ENCODE measurements at places on chromosomes 3 and 15.

DNA sequence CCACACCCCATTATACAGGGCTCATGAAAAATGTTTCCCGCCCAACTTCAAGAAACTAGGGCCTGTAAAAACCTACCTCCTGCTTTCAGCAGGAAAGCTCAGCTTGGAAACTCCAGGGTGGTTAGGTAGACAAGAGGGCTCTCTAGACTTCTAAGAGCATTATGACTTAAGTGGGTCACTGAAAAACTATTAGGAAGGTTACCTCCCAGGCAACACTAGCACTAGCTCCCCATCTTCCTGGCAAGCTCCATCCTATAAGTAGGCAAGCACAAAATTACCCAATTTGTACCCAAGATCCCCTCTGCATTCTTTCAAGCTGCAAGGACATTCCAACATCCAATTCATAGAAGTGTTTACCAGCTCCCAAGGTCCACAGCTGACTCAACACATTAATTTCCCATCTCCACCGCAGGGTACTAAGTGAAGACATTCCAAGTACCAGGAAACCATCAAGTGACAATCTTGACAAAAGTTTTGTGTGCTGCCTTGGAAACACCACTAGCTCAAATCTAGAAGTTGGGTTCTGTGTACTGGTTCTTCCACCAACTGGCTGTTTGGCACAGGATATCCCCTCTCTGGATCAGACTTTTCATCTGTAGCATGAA, 46.9 kb downstream of the WNT5A start:
- DNase-seq = no peak

DNA sequence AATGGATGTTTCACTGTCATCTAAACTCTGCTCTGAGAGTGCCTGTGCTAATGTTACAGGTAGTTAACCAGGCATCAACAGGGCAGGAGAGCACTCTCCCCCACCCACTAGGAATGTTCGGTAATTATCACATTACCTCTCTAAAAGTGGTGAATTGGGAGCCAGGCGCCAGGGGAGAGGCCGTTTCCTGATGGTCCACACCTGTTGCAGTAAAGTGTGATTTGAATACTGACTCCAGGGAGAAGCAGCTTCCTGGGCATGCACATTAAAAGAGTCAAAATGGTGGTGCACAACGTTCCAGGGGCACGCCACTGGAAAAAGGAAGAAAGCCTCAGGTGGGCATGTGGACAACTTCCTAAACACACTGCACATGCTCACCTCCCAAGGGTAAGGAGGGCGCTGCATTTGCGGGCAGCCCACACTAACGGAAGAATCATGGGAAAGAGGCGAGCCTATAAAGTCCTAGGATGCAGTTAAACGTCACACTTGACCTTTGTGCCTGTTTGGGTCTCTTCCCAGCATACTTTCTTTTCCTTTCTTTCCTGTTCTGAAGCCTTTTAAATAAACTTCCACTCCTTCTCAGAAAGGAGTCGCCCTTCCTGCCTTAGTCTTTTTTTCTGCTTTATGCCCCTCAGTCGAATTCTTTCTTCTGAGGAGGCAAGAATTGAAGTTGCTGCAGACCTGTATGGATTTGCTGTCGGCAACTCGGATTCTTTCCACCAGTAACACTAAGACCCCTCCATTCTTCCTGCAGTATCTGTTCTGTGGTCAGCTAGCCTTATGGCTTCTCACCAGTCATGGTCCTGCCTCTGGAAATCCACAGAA, 28.9 kb upstream of the GPD1L start:
- DNase-seq = no peak

GRCh38 chr3:176765382-176765900, 431.8 kb downstream of the TBL1XR1 start:
- no peak for DNase-seq

- no peak for DNase-seq
These were observed 32.5 kb downstream of the MEF2A start for GRCh38 chr15:99598296-99598695.

- no peak for DNase-seq
These were observed 61.3 kb upstream of the PSMD6 start for GRCh38 chr3:64084640-64085039.

DNA sequence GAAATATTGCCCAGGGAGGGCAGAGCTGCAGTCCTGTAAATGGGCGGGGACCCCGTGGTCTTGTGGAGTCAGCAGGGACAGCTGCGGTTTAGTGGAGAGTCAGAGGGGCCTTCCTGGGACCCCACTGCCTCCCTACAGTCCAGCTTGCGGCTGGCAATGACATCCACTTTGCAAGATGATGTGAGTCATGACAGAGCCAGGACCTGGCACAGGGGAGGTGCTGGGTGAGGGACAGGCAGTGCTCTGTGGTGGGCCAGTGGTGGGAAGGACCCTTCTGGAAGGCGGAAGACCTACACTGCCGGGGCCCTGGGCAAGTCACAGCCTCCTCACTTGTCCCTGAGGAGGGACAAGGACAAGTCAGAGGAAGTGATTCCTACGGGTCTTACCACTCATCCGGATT, 17.8 kb downstream of the APBA2 start:
- no peak for DNase-seq

DNA sequence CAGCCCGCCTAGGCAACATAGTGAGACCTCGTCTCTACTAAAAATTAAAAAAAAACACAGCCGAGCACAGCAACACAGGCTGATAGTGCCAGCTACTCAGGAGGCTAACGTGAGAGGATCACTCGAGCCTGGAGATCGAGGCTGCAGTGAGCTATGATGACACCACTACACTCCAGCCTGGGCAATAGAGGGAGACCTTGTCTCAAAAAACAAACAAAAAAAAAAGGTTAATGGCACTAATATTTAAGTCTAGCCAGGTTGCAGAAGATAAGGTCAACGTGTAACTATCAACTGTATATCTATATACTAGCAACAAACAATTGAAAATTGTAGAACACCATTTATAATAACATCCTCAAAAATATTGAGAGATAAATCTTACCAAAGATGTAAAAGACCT, 75.1 kb downstream of the MYO9A start:
- no peak for DNase-seq

DNA sequence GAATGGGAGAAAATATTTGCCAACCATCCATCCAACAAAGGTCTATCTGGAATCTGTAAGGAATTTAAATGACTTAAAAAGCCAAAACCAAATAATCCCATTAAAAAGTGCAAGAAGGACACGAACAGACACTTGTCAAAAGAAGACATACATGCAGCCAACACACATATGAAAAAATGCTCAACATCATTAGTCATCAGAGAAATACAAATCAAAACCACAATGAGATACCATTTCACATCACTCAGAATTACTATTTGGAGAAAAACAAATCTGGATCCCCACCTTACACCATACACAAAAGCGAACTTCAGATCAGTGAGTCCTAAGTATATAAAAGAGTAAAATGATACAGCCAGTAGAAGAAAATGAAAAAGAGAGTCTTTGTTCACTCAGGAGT, 58.6 kb upstream of the MNS1 start:
- no peak for DNase-seq

GRCh38 chr3:47641739-47642138, 63.1 kb upstream of the CSPG5 start:
- DNase-seq = no peak

- no peak for DNase-seq
These were observed 102.7 kb upstream of the UMPS start for GRCh38 chr3:124627501-124627908.

DNA sequence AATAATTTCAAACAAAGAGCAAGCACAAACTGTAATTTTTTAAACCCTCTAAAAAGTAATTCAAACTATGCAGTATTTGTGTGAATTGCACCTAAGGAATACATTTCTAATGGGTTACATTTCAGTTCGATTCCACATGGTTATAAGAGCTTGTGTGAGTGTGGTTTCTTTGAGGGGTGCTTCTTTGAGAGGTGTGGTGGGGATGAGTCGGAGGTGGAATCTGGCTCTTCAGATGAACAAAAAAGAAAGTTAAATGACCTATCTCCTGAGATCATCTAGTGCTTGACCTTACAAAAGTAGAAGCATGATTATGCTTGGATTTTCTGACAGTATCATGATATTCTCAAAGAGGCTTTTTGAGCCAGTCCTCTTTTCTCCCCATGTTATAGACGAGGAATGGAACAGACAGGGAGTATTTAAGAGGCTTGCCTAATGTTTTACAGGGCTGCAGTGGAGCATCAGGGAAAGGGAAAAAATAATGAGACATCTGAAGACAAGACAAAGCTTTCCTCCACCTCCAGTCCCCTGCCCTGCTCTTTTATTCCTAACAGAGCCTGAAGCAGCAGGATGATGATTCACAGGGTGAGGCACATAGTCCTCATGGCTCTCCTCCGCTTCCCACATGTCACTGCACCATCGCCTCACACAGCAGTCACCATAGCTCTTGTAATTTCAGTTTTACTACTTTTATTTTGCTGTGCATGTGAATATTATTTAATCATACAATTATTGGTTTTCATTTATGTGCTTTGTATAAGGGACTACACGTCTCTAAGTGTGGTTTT, 82.0 kb downstream of the LYSMD4 start:
- DNase-seq = no peak

DNA sequence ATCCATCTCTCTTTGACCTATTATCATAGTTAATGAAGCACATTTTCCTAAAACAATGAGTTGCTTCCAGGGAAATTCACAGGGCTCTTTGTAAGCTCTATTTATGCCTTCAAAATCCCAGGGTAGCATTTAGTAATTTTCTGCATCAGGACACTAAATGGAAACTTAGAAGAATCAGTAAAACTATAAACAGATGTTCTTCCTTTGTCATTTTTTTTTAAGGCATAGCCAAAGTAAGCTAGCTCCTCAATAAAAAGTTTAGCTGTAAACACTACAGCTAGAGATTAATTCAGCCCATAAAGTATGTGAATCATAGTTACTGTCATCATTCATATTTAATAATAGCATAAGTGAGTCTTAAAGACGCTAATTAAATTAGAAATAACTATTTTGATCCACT, 79.3 kb downstream of the RPL22L1 start:
- DNase-seq = no peak

GRCh38 chr3:23741036-23741706, 64.6 kb upstream of the UBE2E1 start:
- no peak for DNase-seq

- DNase-seq = no peak
These were observed 25.8 kb upstream of the RPL39L start for GRCh38 chr3:187165144-187165543.

Measured in skeletal muscle cell (primary cell).